ENCODE measurements at places on chromosomes 5 and 9.

- DNase-seq, result no peak
Measured at GRCh38 chr5:31413030-31413812, 118.7 kb downstream of the DROSHA start.

GRCh38 chr5:80082731-80083100 lies 47.6 kb downstream of the THBS4 start:
- peak; percentile 66 for DNase-seq

GRCh38 chr9:93587651-93588347 lies 11.4 kb downstream of the PHF2 start:
- DNase-seq, result no peak

- no peak for DNase-seq
Measured at GRCh38 chr5:505951-506525, 18.2 kb downstream of the SLC9A3 start.

- DNase-seq, result no peak
Measured at GRCh38 chr9:133873461-133873891, 118.6 kb downstream of the VAV2 start.

DNA sequence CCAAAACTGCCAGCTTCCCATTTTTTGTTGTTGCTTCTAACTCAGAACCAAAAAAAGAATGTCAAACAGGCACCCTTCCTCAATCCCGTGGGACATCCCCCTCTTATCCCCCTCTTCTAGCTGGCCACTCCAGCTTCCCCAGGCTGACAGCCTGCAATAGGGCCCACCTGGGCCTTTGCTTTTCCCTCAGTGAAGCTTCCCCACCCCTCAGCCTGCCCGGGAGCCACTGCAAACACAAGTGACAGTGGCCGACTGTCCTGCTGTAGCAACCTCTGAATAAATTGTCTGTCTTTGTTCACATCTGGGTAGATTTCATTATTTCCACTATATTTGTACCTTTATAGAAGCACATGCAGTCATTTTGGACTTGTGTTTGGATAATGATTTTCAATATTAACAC lies 245.3 kb downstream of the GADD45G start:
- DNase-seq, result no peak
